Spinal cord (tissue), 10 donors: ENCODE measurements at places on chromosomes 1 and 21. TPM values are rescaled to one million over a fixed set of nuclear protein-coding genes. Genes with fewer than 3 reads are reported as not detected.

- no peak overlapping the region for H3K4me3 ChIP-seq
- no peak for DNase-seq
- H3K27me3 ChIP-seq: no peaks in the 10 kb centered on the region
These were observed 51.9 kb downstream of the KIAA1614 start for GRCh38 chr1:180964595-180964994.

GRCh38 chr1:172219966-172220365 is 200.5 kb upstream of the C1orf105 start:
- H3K4me3 ChIP-seq: no peak overlapping the region
- DNase-seq: no peak
- no peak overlapping the region for H3K27ac ChIP-seq

GRCh38 chr1:55286856-55287602 is 71.9 kb upstream of the USP24 start:
- no peaks in the 10 kb centered on the region for H3K36me3 ChIP-seq
- H3K27ac ChIP-seq: no peak overlapping the region

GRCh38 chr1:229004066-229004833 is 266.7 kb upstream of the RAB4A start:
- H3K4me1 ChIP-seq: peaks cover 10% of the 10 kb centered on the region
- no peak for DNase-seq
- no peak overlapping the region for H3K4me3 ChIP-seq
- no peak overlapping the region for H3K27ac ChIP-seq

GRCh38 chr1:213291526-213291925 is 240.5 kb downstream of the RPS6KC1 start:
- no peak for DNase-seq
- no peaks in the 10 kb centered on the region for H3K4me1 ChIP-seq
- no peaks in the 10 kb centered on the region for H3K36me3 ChIP-seq
- H3K27ac ChIP-seq: no peak overlapping the region
- no peaks in the 10 kb centered on the region for H3K27me3 ChIP-seq

GRCh38 chr1:63833363-63834119 is 59.7 kb downstream of the ROR1 start:
- no peaks in the 10 kb centered on the region for H3K36me3 ChIP-seq
- H3K4me3 ChIP-seq: no peak overlapping the region
- no peaks in the 10 kb centered on the region for H3K27me3 ChIP-seq
- no peak for DNase-seq

GRCh38 chr1:24707687-24708086 is 37.6 kb upstream of the CLIC4 start:
- peaks cover 14% of the 10 kb centered on the region for H3K4me1 ChIP-seq
- H3K4me3 ChIP-seq: no peak overlapping the region
- H3K36me3 ChIP-seq: no peaks in the 10 kb centered on the region
- no peak overlapping the region for H3K27ac ChIP-seq

- H3K27me3 ChIP-seq: no peaks in the 10 kb centered on the region
- no peak for DNase-seq
These were observed 9.8 kb downstream of the SLC9A1 start for GRCh38 chr1:27144920-27145661.

GRCh38 chr1:180672105-180672504 is 40.3 kb downstream of the XPR1 start:
- H3K4me1 ChIP-seq: no peaks in the 10 kb centered on the region
- H3K36me3 ChIP-seq: peaks cover 4% of the 10 kb centered on the region
- H3K27ac ChIP-seq: no peak overlapping the region
- no peaks in the 10 kb centered on the region for H3K27me3 ChIP-seq
- no peak overlapping the region for H3K4me3 ChIP-seq
- no peak for DNase-seq

GRCh38 chr1:240888039-240888786 is 276.3 kb upstream of the GREM2 start:
- no peak overlapping the region for H3K27ac ChIP-seq
- H3K4me3 ChIP-seq: no peak overlapping the region
- H3K4me1 ChIP-seq: no peaks in the 10 kb centered on the region
- H3K27me3 ChIP-seq: no peaks in the 10 kb centered on the region

GRCh38 chr1:185594786-185595410 is 139.3 kb upstream of the HMCN1 start:
- no peaks in the 10 kb centered on the region for H3K4me1 ChIP-seq
- no peaks in the 10 kb centered on the region for H3K27me3 ChIP-seq
- H3K4me3 ChIP-seq: no peak overlapping the region
- DNase-seq: no peak

DNA sequence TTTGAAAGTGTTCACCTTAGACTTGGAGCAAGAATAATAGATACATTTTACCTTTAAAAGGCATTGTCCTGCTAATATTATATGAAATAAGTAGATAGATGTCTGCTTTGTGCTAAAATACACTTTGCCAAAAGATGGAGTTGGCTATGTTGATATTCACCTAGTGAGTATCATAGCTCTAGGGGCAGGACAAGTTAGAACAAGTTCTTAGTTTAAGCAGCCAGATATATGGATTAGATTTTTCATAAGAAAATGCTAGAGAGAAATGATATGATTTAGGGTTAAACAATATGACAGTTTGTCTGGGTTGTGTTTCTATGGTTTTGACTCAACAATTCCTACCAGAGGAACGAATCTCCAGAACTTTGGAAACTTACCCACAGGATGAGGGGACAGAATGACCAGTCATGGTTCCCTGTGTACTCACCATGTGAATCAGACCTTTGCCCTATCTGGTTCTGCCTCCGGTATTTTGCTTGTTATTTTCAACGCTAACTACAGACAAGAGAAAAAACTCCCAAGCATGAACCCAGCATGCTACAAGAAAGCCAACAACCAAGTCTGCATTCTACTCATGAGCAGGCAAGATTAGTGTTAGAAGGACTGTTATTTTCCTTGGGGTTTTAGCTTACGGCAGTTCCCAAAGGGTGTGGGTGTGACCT is 1.7 kb downstream of the F5 start:
- DNase-seq: no peak
- H3K27me3 ChIP-seq: peaks cover 4% of the 10 kb centered on the region
- no peaks in the 10 kb centered on the region for H3K36me3 ChIP-seq
- H3K27ac ChIP-seq: no peak overlapping the region
- H3K4me3 ChIP-seq: no peak overlapping the region

DNA sequence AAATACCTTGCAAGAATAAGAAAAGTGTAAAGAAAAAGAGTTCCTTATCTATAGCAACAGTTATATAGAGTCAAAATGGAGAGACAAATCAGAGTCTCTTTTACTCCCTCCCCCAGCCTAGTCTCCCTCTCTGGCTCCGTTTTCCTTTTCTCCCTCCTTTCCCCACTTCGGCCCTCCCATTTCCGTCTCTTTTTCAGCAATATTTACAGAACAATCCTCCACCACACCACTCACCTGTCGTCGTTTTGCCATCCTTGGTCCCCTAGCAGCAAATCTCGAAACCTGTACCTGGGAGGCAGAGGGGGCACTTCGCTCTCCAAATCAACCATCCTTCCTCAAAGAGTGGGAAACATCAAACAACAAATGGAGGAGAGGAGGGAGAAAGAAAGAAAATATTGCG is 259 bp downstream of the KCNT2 start:
- H3K27me3 ChIP-seq: no peaks in the 10 kb centered on the region
- H3K36me3 ChIP-seq: no peaks in the 10 kb centered on the region
- H3K4me1 ChIP-seq: peaks cover 9% of the 10 kb centered on the region
- peak overlapping the region; percentile 88 for H3K4me3 ChIP-seq

DNA sequence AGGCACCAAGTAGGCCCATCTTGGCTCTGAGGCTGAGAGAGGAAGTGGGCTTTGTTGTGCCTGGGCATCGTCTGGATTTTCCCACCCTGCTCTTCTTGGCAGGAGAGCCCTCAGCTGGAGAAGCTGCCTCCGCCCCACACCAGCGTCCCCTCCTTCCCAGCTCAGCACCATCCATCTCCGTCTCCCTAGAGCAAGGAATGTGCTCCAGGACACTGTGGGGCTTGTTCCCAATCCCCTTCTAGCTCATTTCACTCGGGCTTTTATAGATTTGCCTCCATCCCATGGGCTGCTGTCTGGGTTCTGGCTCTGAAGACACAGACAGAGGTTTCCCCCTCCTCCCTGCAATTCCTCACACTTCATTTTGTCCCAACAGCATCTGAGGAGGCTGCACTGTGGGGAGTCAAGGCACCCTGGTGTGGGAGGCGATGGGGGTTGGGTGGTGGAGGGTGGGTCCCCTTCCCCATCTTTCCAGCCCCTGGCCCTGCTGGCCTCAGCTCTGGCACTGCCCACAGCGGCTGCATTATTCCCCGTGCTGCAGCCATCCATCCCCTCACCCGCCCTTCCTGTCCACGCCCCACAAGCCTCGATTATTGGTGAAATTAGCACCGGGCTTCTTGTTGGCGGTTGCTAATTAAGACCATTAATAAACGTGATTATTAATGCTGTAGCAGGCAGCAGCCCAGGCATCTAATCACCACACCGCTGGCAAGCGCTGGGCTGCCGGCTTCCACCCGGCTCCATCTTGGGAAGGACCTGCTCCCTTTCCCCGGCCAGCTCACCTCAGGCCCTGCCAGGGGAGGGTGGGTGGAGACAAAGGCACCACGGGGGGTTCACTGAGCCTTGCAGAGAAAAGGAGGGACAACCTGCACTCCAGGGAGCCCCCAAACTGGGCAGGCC is 21.7 kb downstream of the RHBG start:
- H3K27ac ChIP-seq: peak overlapping the region; percentile 87
- DNase-seq: no peak
- no peak overlapping the region for H3K4me3 ChIP-seq
- H3K36me3 ChIP-seq: no peaks in the 10 kb centered on the region

- H3K27me3 ChIP-seq: no peaks in the 10 kb centered on the region
- H3K4me3 ChIP-seq: no peak overlapping the region
- no peaks in the 10 kb centered on the region for H3K36me3 ChIP-seq
- no peak overlapping the region for H3K27ac ChIP-seq
These were observed 65.2 kb downstream of the PLPPR5 start for GRCh38 chr1:98939471-98939870.

DNA sequence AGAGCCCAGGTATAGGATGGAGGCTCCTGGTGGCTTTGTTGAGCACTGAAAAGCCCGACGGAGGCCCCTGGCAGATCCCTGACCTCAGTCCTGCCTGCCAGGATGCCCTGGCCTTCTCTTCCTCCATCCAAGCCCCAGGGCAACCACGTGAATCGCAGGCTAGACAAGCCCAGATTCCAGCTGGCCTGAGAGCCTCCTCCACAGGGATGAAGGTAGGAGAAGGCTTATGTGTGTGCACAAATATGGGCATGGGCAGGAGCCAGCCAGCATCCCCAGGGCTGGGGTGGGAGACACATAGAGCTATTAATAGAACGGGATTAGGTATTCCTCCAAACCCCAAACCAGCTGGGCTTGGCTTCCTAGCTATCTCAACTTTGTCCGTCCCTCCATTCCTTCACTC is 4.0 kb upstream of the EXTL1 start:
- H3K27ac ChIP-seq: no peak overlapping the region
- peaks cover 44% of the 10 kb centered on the region for H3K4me1 ChIP-seq
- peaks cover 2% of the 10 kb centered on the region for H3K36me3 ChIP-seq
- H3K4me3 ChIP-seq: no peak overlapping the region

- H3K27ac ChIP-seq: no peak overlapping the region
- no peak overlapping the region for H3K4me3 ChIP-seq
- peaks cover 4% of the 10 kb centered on the region for H3K4me1 ChIP-seq
- H3K36me3 ChIP-seq: peaks cover 18% of the 10 kb centered on the region
These were observed 8.8 kb downstream of the KCND3 start for GRCh38 chr1:111980686-111981085.

- peaks cover 49% of the 10 kb centered on the region for H3K4me1 ChIP-seq
- peak overlapping the region; percentile 57 for H3K27ac ChIP-seq
- no peak for DNase-seq
- no peaks in the 10 kb centered on the region for H3K36me3 ChIP-seq
These were observed 54.6 kb upstream of the ECE1 start for GRCh38 chr1:21344750-21345443.

DNA sequence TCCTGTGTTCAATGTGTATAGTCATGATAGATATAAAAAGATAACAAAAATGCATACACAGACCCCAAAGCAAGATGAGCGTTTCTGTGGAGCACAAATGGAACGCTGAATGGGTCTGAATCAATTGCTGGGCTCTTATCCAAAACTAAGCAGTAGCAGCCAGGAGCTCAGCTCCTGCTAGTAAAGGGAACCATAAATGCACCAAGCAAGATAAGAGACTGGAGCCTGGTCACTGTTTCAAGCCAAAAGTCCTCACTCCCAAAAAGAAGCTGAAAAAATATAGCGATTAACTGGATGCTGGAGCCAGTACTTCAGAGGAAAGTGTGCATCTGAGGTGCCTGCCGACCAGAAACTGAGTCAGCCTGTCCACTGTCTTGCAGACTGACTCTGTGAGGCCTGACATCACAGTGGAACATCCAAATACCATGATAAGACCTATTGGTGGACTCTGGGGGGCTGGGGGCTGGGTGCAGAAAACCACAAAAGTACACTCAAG is 68.9 kb downstream of the LRRC8C start:
- no peaks in the 10 kb centered on the region for H3K36me3 ChIP-seq
- H3K27ac ChIP-seq: no peak overlapping the region
- H3K27me3 ChIP-seq: no peaks in the 10 kb centered on the region
- H3K4me3 ChIP-seq: no peak overlapping the region
- DNase-seq: no peak

DNA sequence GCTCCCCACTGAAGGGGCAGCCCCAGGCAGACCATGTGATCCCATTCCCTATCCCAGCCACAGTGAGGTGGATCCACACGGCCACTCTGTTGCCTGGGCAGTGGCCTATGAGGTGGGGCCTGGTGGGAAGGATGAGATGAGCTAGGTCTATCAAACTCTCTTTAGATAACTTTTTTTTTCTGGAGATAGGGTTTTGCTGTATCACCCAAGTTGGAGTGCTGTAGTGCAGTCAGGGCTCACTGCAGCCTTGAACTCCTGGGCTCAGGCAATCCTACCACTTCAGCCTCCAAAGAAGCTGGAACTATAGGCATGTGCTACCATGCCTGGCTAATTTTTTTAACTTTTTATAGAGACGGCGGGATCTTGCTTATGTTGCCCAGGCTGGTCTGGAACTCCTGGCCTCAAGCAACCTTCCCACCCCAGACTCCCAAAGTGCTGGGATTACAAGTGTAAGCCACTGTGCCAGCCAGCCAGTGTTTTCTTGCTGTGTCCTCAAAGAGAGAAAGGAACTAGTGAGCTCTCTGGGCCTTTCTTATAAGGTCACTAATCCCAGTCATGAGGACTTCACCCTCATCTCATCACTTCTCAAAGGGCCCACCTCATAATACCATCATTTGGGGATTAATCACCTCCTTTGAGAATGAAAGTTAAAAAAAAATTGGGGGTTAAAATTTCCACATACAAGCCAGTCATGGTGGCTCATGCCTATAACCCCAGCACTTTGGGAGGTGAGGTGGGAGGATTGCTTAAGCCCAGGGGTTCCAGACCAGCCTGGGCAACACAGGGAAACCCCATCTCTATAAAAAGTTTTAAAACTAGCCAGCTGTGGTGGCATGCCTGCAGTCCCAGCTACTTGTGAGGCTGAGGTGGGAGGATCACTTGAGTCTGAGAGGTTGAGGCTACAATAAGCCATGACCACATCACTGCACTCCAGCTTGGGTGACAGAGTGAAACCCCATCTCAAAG is 36.6 kb downstream of the H3-3A start:
- H3K27ac ChIP-seq: no peak overlapping the region
- no peaks in the 10 kb centered on the region for H3K27me3 ChIP-seq
- no peak overlapping the region for H3K4me3 ChIP-seq
- peaks cover 6% of the 10 kb centered on the region for H3K4me1 ChIP-seq
- no peaks in the 10 kb centered on the region for H3K36me3 ChIP-seq

The SPATA1 gene
- total RNA-seq: 1.8 TPM

The OR2T35 gene
- not detected for total RNA-seq

The SLC25A34 gene
- total RNA-seq: 0.59 TPM

The NUDT17 gene
- total RNA-seq: 11.8 TPM

The FAM110D gene
- 0.10 TPM for total RNA-seq

The LAMC2 gene
- 0.61 TPM for total RNA-seq

The RAB42 gene
- total RNA-seq: 6.3 TPM

The NRAS gene
- 47.5 TPM for total RNA-seq

The AGT gene
- total RNA-seq: 155 TPM

The C1QB gene
- total RNA-seq: 44.5 TPM

The LCE1E gene
- total RNA-seq: not detected

The GSTM4 gene
- total RNA-seq: 24.5 TPM

The OR2AK2 gene
- total RNA-seq: 1.1 TPM

The MIER1 gene
- 34.8 TPM for total RNA-seq
